H54 (cell line): ENCODE measurements at places on chromosomes 2 and 18.

- no peak for DNase-seq
Observed at GRCh38 chr2:43553341-43553855, 42.4 kb downstream of the THADA start.

- DNase-seq, result no peak
Observed at GRCh38 chr2:174654419-174654941, 56.9 kb upstream of the WIPF1 start.

DNA sequence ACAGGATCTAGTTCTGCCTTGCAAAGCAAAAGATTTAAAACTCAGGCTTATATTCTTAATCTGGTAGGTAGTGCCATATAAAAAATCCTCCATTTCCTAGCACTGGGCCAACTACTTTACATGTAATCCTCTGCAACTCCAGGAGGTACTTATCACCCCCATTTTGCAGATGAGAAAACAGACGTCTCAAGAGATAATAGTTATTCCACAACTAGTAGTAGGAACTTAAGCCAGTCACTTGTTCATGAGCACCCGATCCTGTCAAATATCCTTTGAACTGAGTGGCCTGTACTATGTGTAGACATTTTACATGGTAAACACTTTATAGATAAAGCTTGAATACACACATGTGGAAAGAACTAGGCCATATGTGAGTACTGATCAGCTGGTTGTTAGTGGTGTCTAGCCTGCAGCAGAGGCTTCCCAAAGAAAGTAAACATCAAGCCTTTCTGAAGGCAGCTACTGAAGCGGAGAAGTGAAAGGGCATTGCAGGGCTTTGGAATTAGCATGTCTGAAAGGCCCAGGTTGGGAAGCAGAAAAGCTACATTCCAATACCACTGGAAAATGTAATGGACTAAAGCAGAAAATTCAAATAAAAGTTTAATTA is 48.0 kb downstream of the NAB1 start:
- no peak for DNase-seq

DNA sequence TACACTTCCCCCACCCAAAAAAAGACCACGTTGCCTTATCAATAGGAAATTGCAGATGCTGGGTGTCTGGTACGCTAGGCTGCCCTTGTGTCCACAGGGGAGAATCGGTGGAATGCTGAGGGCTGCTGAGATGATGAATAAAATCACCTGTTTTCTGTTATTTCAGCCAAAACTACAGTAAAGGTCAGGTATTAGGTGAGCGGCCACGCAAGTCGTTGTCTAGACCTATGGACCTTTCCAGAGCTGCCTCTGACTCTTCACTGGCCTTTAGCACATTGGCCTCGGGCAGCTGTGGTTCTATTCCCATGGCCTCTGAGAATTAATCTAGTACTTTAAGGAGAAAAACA is 89.6 kb downstream of the MTCL1 start:
- no peak for DNase-seq

DNA sequence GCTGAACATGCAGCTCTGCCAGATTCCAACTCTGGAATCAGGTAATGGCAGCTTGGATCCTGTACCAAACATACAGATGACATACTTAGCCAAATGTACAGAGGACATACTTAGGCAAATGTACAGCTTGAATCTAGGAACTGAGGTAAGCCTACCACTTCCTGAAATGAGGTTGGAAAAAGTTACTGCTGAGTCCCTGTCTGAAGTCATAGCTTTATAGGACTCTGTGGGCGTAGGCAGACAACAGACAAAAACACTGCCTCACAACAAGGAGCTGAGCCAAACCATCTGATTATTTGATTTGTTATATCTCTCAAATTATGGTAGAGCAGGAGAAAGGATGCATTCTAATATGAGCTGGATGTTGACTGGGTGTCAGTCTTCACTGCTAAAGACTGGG is 290.2 kb upstream of the TCF4 start:
- no peak for DNase-seq

DNA sequence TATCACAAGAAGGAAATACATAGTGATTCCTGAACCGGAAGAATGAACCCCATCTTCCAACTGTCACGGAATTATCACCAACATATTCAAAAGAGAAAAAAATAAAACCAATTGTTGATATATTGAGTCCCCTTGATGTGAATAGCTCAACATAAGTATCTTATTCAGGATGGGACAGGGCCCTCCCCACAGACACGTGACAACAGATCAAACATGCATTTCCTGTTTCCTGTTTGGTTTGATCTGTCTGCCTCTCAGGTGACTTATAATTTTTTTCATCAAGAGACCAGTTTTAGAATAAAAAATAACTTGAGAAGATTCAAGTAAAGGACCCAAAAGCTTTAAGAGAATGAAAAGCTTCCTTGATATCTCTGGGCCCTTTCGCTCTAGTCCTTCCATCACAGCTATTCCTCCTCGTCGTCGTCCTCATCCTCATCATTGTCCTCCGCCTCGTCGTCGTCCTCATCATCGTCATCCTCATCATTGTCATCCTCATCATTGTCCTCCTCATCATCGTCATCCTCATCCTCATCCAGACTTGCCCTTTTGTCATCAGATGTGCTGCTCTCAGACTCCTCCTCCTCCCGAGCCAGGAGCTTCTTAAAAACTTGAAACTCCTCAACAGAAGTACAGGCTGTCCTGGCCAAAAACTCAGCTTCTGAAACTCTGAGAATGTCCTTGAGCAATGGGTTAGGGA is 6.3 kb downstream of the MTERF4 start:
- DNase-seq, result no peak

- no peak for DNase-seq
Observed at GRCh38 chr2:182415771-182416170, 11.1 kb downstream of the PDE1A start.

DNA sequence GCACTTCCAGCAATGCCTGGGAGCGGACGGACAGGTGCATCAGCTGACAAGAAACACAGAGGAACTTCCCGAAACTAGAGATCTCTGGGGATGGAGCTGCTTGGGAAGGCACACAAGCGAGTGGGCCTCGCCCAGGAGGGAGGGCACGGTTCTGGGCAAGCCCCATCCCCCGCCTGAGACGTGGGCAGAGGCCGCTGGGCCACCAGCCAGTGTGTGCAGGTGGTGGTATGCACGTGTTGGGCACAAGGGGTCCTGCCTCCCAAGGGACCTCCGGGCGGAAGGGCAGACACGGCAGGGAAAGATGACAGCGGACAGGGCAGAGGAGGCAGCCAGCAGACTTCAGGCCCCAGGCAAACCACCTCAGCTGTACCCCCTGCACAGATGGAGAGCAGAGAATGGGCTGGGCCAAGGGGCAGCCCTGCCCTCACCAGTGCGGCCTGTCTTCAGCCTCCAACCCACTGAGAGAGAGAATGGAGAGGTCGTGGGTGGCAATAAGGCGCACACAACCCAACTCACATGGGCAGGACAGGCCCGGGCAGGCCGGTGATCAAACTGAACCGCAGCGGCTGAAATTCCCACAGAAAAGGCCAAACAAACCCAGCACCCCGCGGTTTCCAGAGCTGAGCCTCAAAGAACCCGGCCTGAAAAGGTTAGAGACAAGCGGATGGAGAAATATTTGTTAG is 51.2 kb downstream of the HDAC4 start:
- no peak for DNase-seq
